GM12878 (cell line): ENCODE measurements at places on chromosomes 5 and 9. TPM values are rescaled to one million over a fixed set of nuclear protein-coding genes. Genes with fewer than 3 reads are reported as not detected.

CCL27 gene
- not detected in 2 replicates for polyA plus RNA-seq

ARHGEF39 gene
- 27.0 and 28.9 TPM in 2 replicates for polyA plus RNA-seq

WNT8A gene
- polyA plus RNA-seq: not detected in 2 replicates

EXD3 gene
- 3.7 and 3.9 TPM in 2 replicates for polyA plus RNA-seq

CHSY3 gene
- not detected in 2 replicates for polyA plus RNA-seq

NOXA1 gene
- not detected in 2 replicates for polyA plus RNA-seq

TPPP gene
- 0.03 and 0.08 TPM in 2 replicates for polyA plus RNA-seq

CCDC187 gene
- polyA plus RNA-seq: 0.04 TPM in 1 of 2 replicates, not detected in the other

FBP2 gene
- polyA plus RNA-seq: not detected in 2 replicates

PCDHGA4 gene
- 0.17 TPM in 1 of 2 replicates, not detected in the other for polyA plus RNA-seq

ZFYVE16 gene
- polyA plus RNA-seq: 6.5 and 7.5 TPM in 2 replicates

TMEM171 gene
- not detected in 2 replicates for polyA plus RNA-seq

MYOZ3 gene
- polyA plus RNA-seq: 0.32 TPM in 1 of 2 replicates, not detected in the other

MEGF10 gene
- polyA plus RNA-seq: not detected in 2 replicates

FLT4 gene
- not detected in 2 replicates for polyA plus RNA-seq

BAAT gene
- 0.09 TPM in 1 of 2 replicates, not detected in the other for polyA plus RNA-seq

HAPLN1 gene
- polyA plus RNA-seq: 0.21 and 0.24 TPM in 2 replicates

HTR4 gene
- polyA plus RNA-seq: not detected in 2 replicates

TMEM174 gene
- polyA plus RNA-seq: not detected in 2 replicates

GABRA1 gene
- not detected in 2 replicates for polyA plus RNA-seq

SIT1 gene
- polyA plus RNA-seq: 68.6 and 77.8 TPM in 2 replicates

ERCC8 gene
- polyA plus RNA-seq: 15.1 and 16.8 TPM in 2 replicates

TMEM252 gene
- not detected in 2 replicates for polyA plus RNA-seq

STPG3 gene
- polyA plus RNA-seq: not detected in 2 replicates
